RPMI8226 (cell line): ENCODE measurements at places on chromosomes 11 and 22.

DNA sequence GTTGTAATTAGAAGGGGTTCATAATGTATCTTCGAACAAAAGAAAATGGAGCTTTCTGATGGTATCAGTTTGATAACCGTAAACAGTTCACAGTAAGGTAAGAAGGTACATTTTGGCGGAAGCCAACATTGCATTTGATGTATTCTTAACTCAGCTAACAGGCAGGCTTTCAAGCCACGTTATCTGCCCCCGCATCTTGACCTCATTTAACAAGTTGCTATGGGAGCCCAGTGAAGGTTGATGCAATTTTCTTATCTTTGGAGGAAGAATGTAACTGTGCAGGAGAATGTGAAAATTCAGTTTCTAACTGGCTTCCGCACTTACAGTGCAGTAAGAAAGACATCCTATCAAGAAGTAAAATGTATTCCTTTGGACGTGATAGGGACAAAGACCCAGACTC lies 110.6 kb downstream of the ETS1 start:
- DNase-seq, result no peak

DNA sequence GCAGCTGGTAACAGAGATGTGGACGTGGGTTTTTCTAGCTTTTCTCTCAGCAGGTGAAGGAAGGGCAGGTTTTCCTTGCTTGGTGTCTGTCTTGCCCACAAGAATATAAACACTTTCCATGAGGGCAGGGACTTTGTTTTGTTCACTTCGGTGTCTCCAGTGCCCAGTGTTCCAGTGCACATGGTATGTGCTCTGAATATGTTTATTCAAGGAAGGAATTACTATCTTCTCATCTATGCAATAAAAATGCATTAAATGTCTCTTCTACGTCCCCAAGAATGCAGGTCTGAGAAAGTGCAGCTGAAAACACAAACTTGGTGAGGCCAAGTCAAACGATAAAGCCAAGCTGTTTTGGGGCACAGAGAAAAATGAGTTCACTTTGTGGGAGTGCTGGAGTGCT lies 56.3 kb upstream of the PLET1 start:
- no peak for DNase-seq

DNA sequence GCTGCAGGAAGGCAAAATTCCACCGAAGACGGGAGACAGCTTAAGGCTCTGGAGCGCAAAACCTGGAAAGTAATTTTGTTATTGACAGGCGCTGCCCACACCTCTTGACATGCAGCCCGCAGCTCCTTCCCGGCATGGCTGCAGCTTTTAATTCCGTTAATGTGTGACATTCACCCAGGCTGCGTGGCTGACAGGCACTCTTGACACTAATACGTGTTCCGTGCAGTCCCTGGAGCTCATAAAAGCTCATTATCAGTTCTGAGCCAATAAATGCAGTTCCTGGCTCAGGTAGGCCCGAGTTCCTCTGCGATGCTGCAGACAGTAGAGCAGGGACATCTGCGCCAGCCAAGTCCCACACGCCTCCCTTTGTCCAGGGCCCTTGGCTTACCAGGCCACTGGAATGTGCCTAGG lies 34.8 kb downstream of the TSPAN18 start:
- no peak for DNase-seq

- no peak for DNase-seq
Observed at GRCh38 chr11:486189-486588, 20.9 kb downstream of the RNH1 start.
